ENCODE measurements at places on chromosomes 3 and 15.

DNA sequence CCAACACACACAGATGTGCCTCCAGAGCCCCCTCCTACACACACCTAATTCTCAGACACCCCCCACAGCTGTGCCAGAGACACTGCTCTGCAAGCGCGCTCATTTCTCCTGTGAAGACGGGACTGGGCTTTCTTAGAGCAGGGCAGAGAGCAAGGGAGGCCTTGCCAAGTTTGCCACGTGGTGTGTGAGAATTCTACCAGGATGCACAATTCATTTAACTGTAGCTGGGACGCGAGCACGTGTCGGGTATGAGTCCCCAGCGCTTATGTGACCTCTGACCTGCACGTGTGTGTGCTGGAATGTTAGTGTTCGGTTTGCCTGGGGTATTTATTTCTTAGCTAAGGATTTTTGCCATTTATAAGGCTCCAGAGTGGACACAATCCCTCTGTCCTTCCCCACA lies 37.0 kb downstream of the FEM1B start:
- no peak overlapping the region for H3K4me3 ChIP-seq
- no peaks in the 10 kb centered on the region for H3K36me3 ChIP-seq
- peak overlapping the region; percentile 86 for H3K27ac ChIP-seq
- H3K27me3 ChIP-seq: no peaks in the 10 kb centered on the region
- peaks cover 11% of the 10 kb centered on the region for H3K4me1 ChIP-seq
- no peak for DNase-seq

- no peaks in the 10 kb centered on the region for H3K4me1 ChIP-seq
- H3K27ac ChIP-seq: no peak overlapping the region
- DNase-seq: no peak
Observed at GRCh38 chr3:1499694-1500093, 406.9 kb downstream of the CNTN6 start.

DNA sequence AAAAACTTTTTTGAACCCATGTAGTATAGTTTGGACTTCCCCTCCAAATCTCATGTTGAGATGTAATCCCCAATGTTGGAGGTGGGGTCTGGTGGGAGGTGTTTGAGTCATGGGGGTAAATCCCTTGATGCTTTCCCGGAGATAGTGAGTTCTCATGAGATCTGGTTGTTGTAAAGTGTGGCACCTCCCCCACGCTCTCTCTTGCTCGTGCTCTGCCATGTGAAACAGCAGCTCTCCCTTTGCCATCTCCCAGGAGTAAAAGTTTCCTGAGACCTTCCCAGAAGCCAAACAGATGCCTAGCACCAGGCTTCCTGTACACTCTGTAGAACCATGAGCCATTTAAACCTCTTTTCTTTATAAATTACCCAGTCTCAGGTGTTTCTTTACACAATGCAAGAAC lies 16.0 kb upstream of the RNU6-1 start:
- no peak overlapping the region for H3K27ac ChIP-seq
- peaks cover 2% of the 10 kb centered on the region for H3K27me3 ChIP-seq
- DNase-seq: no peak
- peaks cover 1% of the 10 kb centered on the region for H3K4me1 ChIP-seq

DNA sequence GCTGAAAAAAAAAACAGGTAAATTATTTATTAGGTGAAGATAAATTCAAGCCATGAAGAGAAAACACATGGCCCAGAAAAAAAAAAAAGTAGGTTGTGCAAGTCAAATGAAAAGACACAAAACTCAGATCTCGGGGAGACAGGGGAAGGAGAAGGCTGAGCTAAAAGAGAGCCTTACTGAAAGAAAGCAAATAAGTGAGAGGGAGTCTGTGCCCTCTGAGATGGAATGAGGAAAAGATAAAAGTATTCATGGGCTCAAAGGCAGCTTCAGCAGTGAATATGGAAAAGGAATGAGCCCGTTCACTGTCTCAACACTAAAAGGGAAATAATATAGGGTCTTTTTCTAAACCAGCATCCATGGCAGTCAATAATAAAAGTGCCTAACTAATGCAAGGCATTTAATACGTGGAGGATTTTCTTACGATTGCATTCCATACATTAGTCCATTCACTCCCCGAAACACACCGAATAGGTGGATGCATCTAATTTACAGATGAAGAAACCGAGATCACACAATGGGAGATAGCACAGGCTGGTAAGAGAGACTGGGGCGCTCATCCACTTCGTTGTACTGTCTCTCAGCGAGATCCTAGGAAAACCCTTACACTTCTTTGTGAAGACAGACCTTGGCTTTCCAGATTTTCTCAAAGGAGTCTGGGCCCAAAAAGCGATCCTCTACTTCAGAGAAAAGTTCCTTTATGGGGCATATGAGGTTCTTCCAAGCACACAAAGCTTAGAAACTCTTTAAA lies 1.1 kb downstream of the TFDP2 start:
- peak overlapping the region; percentile 83 for H3K27ac ChIP-seq
- peak overlapping the region; percentile 81 for H3K4me3 ChIP-seq
- H3K4me1 ChIP-seq: peaks cover 26% of the 10 kb centered on the region
- no peaks in the 10 kb centered on the region for H3K36me3 ChIP-seq
- peaks cover 5% of the 10 kb centered on the region for H3K27me3 ChIP-seq

GRCh38 chr3:123342631-123343080 lies 106.2 kb downstream of the ADCY5 start:
- no peaks in the 10 kb centered on the region for H3K27me3 ChIP-seq
- H3K4me3 ChIP-seq: no peak overlapping the region
- DNase-seq: no peak
- peaks cover 11% of the 10 kb centered on the region for H3K4me1 ChIP-seq

- peaks cover 4% of the 10 kb centered on the region for H3K4me1 ChIP-seq
- H3K4me3 ChIP-seq: no peak overlapping the region
- H3K36me3 ChIP-seq: no peaks in the 10 kb centered on the region
- no peak overlapping the region for H3K27ac ChIP-seq
- H3K27me3 ChIP-seq: peaks cover 2% of the 10 kb centered on the region
- DNase-seq: no peak
Observed at GRCh38 chr3:23648326-23648995, 157.3 kb upstream of the UBE2E1 start.

DNA sequence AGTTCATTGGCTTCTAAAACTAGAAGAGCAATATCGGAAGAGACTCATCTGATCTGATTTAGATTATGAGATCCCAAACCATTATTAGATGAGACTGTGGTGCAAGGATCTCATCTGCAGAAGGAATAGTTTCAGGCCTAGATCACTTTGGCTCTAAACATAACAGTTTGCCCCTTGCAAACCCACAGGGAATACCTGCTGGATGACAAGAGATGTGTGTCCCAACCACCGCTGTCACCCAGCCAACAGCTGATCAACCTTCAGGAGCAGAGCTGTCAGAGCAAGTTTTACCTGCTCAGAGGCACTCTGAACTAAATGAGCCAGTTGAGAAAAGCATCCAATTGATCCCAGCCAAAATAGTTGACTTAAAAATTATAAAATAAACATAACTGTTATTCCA lies 64.0 kb upstream of the ST3GAL6 start:
- DNase-seq: no peak
- H3K36me3 ChIP-seq: no peaks in the 10 kb centered on the region
- no peak overlapping the region for H3K4me3 ChIP-seq
- no peaks in the 10 kb centered on the region for H3K4me1 ChIP-seq

DNA sequence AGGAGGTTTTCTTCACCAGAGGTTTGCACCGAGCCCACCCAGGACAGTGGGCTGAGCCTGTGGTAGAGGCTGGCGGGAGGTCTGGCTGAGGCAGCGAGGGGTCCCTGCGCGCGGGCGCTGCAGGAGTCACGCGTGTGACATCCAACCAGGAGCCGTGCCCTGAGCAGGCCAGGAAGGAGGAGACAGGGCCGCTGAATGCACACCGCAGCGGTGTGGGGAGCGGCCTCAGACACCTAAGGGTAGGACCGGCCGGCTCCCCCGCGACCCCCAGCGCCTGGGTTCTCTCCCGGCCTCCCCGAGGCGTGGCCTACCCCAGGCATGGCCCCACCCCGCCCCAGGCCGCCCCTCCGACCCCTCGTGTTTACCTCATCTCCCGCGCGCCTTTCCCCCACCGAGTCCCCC lies 412 bp downstream of the SLC41A3 start:
- H3K27ac ChIP-seq: peak overlapping the region; percentile 96
- DNase-seq: peak; percentile 55
- peaks cover 4% of the 10 kb centered on the region for H3K36me3 ChIP-seq
- H3K4me3 ChIP-seq: peak overlapping the region; percentile 89
- H3K27me3 ChIP-seq: no peaks in the 10 kb centered on the region

DNA sequence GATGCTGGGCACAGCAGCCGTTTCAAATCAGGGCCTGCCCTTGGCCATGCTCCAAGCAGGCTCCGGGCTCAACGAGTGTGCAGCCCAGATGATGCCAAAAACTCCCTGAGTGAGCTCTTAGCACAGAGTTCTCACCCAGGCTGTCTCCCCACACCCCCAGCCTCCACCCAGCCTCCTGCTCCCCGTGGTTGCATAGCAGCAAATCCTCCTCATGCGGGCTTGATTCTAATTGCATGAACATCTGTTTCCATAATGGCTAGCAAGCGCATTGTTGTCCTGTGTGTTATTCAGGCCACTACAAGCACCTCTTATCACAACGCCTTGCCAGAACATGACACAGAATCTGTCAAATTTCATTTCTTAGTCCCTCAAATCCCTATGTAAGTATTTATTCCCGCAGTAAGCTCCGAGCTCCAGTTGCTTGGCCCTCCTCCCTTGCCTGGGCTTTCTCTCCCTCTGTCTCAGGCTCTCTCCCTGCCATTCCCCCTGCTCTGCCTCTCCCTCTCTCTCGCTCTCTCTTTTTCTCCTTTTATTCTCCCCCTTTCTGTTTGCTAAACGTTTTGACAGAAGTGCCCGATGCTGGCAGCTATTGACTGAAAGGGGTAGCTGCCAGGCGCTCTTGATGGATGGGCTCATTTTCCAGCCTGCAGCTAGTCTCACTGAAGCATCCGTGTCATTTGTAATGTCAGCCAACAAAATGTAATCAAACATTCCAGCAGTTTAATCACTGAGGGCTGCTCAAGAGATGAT lies 306.5 kb downstream of the IL20RB start:
- H3K4me1 ChIP-seq: no peaks in the 10 kb centered on the region
- H3K27me3 ChIP-seq: peaks cover 3% of the 10 kb centered on the region
- H3K4me3 ChIP-seq: no peak overlapping the region
- H3K27ac ChIP-seq: no peak overlapping the region
- no peak for DNase-seq
- H3K36me3 ChIP-seq: no peaks in the 10 kb centered on the region

DNA sequence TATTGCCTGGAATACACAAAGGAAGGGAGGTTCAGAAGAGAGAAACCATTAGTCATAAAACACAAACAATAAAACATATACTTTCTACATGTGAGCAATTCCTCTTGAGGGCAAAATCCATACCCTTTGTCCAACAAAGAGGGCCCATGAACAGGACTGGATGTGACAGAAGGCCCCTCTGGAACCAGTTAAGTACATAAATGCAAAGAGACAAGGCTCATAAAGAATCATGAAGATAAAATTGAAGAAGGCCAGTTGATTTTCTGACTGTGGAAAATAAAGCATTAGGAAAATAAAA lies 58.3 kb upstream of the CPOX start:
- H3K36me3 ChIP-seq: no peaks in the 10 kb centered on the region
- H3K4me1 ChIP-seq: peaks cover 10% of the 10 kb centered on the region
- DNase-seq: no peak
- peaks cover 5% of the 10 kb centered on the region for H3K27me3 ChIP-seq
- H3K27ac ChIP-seq: no peak overlapping the region
- no peak overlapping the region for H3K4me3 ChIP-seq

DNA sequence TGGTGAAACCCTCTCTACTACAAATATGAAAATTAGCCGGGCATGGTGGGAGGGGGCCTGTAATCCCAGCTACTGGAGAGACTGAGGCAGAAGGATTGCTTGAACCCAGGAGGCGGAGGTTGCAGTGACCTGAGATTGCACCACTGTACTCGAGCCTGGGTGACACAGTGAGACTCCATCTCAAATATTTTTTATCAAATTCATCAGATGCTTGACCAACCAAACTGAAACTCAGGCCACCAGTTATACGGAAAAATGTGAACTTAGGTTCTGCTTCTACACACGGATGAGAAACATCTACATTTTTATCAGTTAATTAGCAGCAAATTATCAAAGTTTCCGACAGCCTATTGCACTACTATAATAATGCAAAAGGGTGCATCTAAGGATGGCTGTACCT lies 4.8 kb downstream of the ARF4 start:
- no peak overlapping the region for H3K4me3 ChIP-seq
- H3K27me3 ChIP-seq: no peaks in the 10 kb centered on the region
- peaks cover 14% of the 10 kb centered on the region for H3K36me3 ChIP-seq
- DNase-seq: no peak

GRCh38 chr3:12444582-12445471 lies 39.5 kb upstream of the TSEN2 start:
- H3K27me3 ChIP-seq: no peaks in the 10 kb centered on the region
- H3K4me3 ChIP-seq: no peak overlapping the region
- H3K4me1 ChIP-seq: no peaks in the 10 kb centered on the region
- no peak overlapping the region for H3K27ac ChIP-seq

DNA sequence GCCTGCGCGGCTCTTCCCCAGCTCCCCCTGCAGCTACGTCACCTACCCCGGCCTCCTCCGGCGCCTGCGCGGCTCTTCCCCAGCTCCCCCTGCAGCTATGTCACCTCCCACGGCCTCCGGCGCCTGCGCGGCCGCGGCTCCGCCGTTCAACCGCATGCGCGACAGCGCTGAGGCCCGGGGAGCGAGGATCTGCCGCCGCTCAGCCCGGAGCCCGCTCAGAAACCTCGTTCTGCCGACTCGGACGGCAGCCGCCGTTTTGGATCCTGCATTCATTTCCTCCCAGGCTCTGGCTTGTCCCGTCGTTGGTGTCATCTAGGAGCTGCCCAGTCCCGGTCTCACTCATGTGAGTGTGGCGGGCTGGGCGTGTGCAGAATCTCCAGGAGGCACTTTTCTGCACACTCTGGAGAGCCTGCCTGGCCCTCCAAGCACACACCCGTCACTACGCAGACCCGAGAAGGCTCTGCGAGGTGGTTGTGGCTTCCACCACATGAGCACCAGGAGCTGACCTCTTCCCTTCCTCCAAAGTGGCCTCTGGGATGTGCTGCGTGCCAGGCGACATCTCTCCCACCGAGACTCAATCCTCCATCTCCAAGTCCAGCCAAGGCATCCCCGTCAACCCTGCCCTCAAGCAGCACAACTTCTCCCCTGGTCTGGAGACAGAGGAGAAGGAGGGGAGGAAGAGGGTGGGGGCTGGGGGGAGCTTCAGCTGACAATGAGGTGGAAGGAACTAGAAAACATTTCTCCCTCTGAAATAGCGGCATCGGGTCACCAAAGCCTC lies 165.3 kb downstream of the CHSY1 start:
- H3K27me3 ChIP-seq: peaks cover 4% of the 10 kb centered on the region
- DNase-seq: no peak
- H3K27ac ChIP-seq: no peak overlapping the region
- no peaks in the 10 kb centered on the region for H3K36me3 ChIP-seq

- H3K36me3 ChIP-seq: no peaks in the 10 kb centered on the region
- DNase-seq: no peak
- H3K4me1 ChIP-seq: no peaks in the 10 kb centered on the region
- no peaks in the 10 kb centered on the region for H3K27me3 ChIP-seq
Observed at GRCh38 chr3:77426531-77426930, 386.6 kb downstream of the ROBO2 start.

GRCh38 chr3:130430266-130430665 lies 84.8 kb downstream of the COL6A5 start:
- no peak for DNase-seq
- H3K36me3 ChIP-seq: no peaks in the 10 kb centered on the region
- peaks cover 7% of the 10 kb centered on the region for H3K27me3 ChIP-seq
- no peaks in the 10 kb centered on the region for H3K4me1 ChIP-seq
- no peak overlapping the region for H3K27ac ChIP-seq

GRCh38 chr15:63189941-63190768 lies 749 bp downstream of the RAB8B start:
- H3K4me1 ChIP-seq: peaks cover 53% of the 10 kb centered on the region
- peak overlapping the region; percentile 89 for H3K27ac ChIP-seq
- peaks cover 29% of the 10 kb centered on the region for H3K36me3 ChIP-seq
- DNase-seq: no peak
- peak overlapping the region; percentile 96 for H3K4me3 ChIP-seq

GRCh38 chr15:87045746-87046145 lies 966.1 kb downstream of the AGBL1 start:
- DNase-seq: no peak
- no peaks in the 10 kb centered on the region for H3K36me3 ChIP-seq
- no peaks in the 10 kb centered on the region for H3K27me3 ChIP-seq
